ENCODE measurements at places on chromosomes 7 and 10. TPM values are rescaled to one million over a fixed set of nuclear protein-coding genes. Genes with fewer than 3 reads are reported as not detected.
A peak's percentile ranks its signal among the peaks of the same experiment; 100 is the strongest.

MNX1 gene
- total RNA-seq = not detected

FKBP6 gene
- not detected for total RNA-seq

ABCC2 gene
- 0.72 TPM for total RNA-seq

POR gene
- 39.7 TPM for total RNA-seq

GBX1 gene
- not detected for total RNA-seq

LIPN gene
- total RNA-seq = not detected

FAM13C gene
- total RNA-seq = 74.0 TPM

HTR5A gene
- not detected for total RNA-seq

CPXM2 gene
- total RNA-seq = 7.8 TPM

DEPP1 gene
- 44.6 TPM for total RNA-seq

MGMT gene
- total RNA-seq = 37.8 TPM

DNA sequence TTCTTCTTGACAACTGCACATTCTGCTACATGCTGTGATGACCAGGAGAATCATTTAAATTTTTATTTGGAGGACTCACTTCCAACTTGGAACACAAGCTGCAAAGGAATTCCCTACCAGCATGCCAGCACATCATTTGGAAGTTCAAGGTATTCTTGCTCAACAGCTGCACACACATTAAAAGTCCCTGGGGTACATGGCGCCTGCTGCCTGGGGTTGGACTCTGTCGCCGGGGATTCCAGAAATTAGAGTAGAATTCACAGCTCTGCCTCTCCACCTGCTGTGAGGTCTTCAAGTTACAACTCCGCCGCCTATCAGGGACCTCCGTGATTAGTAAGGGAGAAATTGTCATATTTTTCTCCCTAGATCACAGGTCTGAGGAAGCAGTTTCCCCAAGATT is 1.1 kb downstream of the ZNF32 start:
- DNase-seq = peak; percentile 74

- peak; percentile 22 for DNase-seq
These were observed 233.2 kb downstream of the SORCS1 start for GRCh38 chr10:106931159-106931852.

- DNase-seq = peak; percentile 60
These were observed 258.0 kb upstream of the LYZL1 start for GRCh38 chr10:29030900-29031299.

DNA sequence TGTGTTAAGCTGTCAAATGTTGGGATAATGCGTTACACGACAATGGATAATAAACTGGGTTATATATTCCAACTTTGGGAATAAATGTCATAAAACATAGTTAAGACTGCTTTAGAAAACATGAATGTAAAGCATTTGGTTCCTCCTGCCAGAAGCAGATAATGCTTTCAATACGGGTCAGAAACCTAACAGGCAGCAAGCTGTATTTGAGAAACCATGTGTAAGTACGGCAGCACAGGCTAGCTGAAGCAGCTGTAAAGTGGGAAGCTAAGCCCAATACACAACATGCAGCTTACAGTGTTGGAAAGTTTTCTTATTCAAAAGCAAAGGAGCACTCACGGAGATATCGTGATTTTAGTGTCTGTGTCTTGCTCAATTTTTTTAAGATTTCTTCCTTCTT is 46.5 kb downstream of the MALSU1 start:
- no peak for DNase-seq

- no peak for DNase-seq
These were observed 21.7 kb downstream of the ABCA13 start for GRCh38 chr7:48192996-48193395.

- no peak for DNase-seq
These were observed 160.6 kb downstream of the GRK5 start for GRCh38 chr10:119367841-119368549.

- DNase-seq = no peak
These were observed 44.7 kb downstream of the DNAJC12 start for GRCh38 chr10:67793313-67793712.

DNA sequence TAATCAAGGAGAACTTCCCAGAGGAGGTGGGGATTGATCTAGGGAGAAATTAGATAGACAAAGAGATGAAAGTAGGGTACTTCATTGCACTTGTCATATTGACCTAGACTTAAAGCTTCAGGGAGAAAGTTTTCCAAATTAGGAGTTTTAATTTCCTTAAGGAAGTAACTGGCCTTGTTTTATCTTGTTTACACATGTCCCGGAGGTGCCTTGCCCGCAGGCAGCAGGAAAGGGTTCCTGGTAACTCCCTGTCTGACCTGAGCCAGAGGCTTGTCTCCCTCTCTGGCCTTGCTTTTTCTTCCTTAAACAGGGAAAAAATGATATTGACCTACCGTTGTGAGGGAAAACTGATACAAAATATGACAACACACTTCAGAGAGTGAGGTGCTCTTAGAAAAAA is 181.6 kb downstream of the EVX1 start:
- DNase-seq = no peak

GRCh38 chr7:71793251-71793650 is 618.9 kb downstream of the CALN1 start:
- DNase-seq = no peak

- peak; percentile 4 for DNase-seq
These were observed 206.8 kb upstream of the MTPN start for GRCh38 chr7:136183981-136184380.

DNA sequence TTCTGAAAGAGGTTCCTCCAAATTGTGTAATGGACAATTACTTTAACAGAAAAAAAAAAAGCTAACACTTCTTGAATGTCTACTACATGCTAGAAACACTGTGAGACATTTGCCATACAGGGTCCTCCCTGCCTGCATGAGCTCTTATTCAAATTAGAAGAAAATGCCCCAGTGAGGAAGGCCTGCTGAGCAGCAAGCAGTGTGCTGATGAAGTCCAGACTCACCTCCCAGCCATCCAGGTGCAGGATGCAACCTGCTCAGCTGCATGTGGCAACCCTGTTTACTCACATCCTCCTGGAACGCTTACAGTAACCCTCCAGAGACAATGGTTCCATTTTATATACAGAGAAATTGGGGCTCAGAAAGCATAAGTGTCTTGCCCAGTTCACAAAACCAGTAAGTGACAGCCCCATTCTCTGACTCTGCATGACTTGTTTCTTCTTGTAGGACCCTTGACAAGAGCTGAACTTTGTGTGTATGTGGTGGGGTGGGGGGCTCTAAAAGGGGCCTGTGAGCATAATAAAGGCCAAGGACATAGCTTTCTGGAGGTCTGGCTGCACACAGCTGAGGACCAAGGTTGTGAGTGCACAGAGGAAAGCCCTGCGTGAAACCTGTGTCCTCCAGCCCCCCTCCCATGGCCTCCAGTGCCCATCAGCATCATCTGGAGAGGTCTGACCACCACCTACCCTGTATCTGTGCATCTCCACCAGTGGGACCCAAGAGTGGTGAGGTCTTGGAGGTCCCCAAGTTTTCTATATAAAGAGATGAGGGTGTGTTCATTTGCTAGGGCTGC is 387.8 kb downstream of the GRID1 start:
- DNase-seq = peak; percentile 30

DNA sequence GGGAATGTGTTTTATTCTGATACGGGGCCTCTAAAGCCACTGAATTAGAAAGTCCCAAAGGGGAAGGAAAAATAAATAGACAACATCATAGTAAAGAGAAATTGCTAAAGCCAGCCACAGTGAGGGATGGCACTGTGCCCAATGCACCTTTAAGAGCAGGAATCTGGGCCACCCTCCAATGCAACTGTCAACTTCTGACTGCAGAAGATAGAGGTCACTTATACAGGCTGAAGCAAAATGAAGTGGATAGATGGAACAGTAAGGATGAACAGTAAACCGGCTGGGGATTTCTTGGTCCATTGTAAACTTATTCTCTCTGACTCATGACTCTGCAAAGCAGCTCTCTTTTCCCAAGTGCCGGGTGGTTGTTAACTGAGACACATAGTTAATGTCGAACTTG is 54.0 kb upstream of the KCNIP2 start:
- DNase-seq = peak; percentile 35

GRCh38 chr10:13110908-13111307 is 10.9 kb downstream of the OPTN start:
- no peak for DNase-seq

- DNase-seq = no peak
These were observed 43.1 kb downstream of the BRAF start for GRCh38 chr7:140881507-140882228.

- no peak for DNase-seq
These were observed 1.2 kb downstream of the TASOR2 start for GRCh38 chr10:5685764-5686240.

DNA sequence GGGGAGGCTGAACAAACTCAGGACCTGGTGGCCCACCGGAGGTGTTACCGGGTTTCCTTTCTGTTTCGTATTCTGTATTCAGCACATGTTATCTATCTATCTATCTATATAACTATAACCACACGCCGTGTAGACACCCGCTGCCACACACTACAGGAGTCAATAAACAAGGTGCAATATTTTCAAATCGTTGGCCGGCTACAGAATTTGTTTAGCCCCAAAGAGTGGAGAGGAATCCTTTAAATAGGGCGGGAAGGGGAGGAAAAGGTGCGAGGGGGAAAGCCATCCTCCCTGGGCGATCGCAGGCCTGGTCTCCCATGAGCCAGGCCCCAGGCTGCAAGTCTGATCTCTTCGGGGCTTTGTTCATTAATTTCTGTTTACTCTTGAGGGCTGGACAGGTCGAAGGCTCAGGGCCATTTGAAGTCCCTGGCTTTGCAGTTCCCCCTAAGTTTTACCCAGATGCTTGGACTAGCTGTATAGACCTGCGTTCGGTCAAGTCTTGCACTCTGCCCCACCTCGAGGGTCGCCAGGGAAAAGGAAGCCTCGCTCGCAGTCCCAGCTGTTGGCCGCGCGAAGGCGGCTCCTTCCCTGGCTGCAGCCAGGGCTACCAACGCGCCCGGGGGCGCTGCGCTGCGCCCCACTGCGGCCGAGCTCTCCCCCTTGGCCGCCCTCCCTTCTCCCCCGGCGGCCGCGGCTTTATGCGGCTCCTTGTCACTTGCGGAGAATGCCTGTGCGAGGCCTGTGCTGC is 3.8 kb downstream of the NKX2-3 start:
- no peak for DNase-seq

DNA sequence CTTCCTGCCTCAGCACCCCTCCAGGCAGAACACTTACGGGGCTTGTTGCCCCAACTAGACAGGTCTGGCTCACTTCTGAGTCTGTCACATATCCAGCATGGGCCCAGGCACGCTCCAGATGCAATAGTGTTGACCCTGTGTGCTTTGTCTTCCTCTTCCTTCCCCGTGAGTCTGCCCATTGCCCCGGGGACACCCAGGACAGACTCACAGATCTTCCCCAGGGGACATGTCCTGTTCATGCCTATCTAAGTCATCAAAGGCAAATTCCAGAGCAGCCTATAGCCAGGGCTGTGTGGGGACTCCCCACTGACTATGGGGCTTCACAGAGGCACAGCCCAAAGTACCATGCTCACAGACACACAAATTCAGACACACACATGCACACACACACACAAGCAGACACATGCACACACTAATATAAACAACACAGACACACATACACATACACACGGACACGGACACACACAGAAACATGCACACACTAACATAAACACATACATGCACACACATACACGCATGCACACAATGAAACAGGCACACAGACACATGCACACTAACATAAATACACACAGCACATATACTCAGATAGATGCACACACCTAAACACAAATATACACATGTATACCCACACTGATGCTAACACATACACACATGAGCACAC is 175.8 kb downstream of the KCNMA1 start:
- no peak for DNase-seq

DNA sequence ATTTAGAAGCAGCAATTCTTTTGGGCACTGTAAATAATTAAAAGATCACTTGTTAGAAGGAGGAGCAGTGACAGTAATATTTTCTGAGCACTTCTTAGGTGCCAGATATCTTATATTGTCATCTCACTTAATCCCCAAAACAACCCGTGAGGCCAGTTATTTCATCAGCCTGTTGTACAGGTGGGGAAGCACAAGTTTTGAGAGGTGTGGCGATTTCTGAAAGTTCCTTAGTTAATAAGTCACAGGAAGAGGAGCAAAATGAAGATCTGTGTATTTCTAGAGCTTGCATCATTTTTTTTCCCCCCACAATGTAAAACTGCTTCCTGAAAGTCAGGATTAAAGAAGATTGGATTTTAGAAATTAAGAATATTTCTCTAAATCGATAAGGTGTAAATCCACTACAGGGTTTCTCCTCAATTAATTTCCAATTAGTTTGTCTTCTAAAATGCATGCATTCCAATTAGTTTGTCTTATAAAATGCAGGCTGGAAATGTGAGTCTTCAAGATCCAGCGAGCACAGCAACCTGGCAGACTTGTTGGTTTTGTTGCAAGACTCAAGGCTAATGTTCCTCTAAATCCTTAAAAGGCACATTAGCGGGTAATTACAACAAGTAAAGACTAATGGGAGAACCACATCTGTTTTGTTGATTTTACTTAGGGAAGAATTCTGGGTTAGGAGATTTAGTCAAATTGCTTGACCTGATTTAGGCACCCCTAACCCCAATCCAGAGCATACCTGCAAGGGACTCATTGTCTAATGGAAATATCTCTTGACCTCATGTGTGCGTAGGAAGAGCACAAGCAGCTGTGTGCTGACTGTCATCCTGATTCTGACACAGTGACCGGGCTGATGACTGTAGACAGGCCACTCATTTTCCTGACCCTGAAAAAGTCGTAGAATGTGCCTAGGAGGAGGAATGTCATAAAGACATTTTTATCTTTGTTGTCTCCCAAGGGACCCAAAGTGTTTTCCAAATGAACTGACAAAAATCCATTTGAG is 272.0 kb downstream of the BAMBI start:
- no peak for DNase-seq

DNA sequence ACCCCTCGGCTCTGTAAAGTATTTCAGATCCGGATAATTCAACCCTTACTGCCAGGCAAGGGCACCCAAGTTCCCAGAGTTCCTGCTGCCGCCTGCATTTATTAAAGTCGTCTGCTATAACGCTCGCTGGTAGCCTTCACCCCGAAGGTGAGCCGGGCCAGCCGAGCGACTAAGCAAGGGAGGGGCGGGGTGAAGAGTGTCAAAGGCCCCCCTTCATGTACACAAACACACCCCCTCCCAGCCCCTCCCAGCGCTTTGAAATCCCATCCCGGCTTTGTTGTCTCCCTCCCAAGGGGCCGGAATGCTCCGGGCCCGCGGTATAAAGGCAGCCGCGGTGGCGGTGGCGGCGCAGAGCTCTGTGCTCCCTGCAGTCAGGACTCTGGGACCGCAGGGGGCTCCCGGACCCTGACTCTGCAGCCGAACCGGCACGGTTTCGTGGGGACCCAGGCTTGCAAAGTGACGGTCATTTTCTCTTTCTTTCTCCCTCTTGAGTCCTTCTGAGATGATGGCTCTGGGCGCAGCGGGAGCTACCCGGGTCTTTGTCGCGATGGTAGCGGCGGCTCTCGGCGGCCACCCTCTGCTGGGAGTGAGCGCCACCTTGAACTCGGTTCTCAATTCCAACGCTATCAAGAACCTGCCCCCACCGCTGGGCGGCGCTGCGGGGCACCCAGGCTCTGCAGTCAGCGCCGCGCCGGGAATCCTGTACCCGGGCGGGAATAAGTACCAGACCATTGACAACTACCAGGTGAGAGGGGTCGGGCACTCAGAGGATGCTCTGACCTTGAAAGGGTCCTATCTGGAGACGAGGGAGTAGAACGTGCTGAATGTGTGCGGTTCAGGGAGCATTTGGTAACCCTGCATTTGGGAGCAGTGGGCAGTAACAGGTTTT is at the start of gene DKK1:
Gene DKK1, plus strand, starts transcription at position 349 of the 889 bp plus-strand sequence. Its CDS starts 154 bp downstream, at position 503.
- peak; percentile 48 for DNase-seq

DNA sequence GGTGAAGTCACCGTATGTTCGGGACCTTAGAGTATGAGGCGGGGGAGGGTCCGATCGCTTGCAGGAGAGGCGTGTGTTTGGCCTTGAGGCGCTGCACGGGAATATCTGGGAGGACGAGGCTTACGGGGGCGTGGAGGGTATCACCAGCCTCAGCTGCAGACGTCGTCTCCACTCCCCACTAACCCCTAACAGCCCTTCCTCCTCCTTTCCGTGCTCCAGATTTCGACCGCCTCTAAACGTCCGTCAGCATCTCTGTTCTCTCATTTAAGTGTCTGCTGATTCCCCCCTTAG is 23.5 kb upstream of the ZNF12 start:
- DNase-seq = peak; percentile 38

All from tongue (tissue), 3 donors.